ENCODE measurements at places on chromosomes 1 and 21.

DNA sequence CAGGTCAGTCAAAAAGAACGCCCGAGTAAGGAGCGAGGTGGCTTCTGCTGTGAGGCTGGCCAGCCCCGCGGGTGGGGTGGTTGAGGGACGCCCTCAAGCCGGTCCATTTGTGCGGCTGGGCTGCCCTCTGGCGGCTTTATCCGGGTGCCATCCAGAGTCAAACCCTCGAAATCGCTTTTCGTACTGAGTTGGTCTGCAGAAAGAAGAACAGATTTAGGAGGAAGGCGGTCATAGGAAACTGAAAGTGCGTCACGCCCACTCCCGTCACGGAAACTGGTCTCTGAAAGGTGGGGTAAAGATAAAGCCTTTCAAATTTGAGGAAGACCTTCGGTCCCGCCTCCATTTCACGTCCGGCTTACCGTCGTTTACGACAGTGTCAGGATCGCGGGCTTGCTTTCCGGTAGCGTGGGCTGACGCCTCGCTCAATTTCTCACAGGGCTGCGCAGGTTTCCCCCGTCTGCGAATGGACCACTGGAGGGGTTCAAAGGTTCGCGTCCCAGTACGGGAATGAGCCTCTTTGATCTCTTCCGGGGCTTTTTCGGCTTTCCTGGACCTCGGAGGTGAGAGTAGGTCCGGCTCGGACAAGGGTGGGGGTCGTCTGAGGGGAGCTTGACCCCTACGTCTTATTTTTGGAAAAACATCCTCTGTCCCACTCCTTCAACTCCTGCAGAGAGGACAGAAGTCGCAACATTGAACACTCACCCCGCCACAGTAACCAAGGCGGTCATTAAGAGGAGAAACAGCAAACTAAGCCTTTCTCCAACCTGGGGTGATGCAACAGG, at the start of gene HAX1:
HAX1 (plus strand) TSS at position 413 of the 782 bp plus-strand sequence; CDS start at position 508, 95 bp downstream.
- DNase-seq = peak; percentile 97

- no peak for DNase-seq
Observed at GRCh38 chr1:160340866-160341265, 2.2 kb downstream of the COPA start.

GRCh38 chr1:205344066-205344928, 12.4 kb downstream of the KLHDC8A start:
- DNase-seq = peak; percentile 53

- no peak for DNase-seq
Observed at GRCh38 chr1:109863667-109864046, 47.0 kb upstream of the CSF1 start.

DNA sequence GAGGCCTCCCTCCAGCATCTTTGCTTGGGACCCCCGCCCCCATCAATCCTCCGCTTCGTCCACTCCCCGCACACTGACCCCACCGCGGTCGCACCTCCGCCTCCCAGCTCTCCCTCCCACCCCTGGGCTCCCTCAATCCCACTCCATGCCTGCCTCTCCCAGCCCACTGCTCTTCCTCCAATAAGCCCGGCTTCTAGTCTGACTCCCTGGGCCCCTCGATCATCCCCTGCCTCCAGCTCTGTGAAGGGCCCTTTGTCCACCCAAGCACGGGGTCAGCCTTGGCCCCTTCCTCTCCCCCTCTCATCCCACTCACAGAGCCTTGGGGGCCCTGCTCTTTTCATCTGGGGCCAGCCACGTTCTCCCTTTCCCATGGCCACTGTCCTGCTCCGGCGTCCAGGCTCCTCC, 1.5 kb upstream of the TMEM200B start:
- DNase-seq = no peak

DNA sequence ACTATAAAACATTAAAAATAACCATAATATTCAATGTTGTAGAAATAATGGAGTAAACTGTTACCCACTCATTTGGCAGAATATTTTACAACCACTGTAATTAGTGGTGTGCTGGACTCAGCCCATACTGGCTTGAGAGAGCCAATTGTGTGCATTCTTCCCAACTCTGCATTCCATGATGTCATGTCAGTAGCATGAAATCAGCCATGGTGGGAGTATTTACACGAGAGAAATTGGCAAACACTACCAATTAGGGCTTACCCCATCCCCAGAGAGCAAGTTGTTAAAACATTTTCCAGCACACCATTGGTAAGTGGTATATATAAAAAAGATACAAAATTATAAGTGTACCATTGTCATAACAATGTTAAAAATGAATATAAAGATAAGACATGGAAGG, 19.1 kb upstream of the QSOX1 start:
- no peak for DNase-seq

- no peak for DNase-seq
Observed at GRCh38 chr1:170313306-170313705, 167.5 kb downstream of the NTMT2 start.

DNA sequence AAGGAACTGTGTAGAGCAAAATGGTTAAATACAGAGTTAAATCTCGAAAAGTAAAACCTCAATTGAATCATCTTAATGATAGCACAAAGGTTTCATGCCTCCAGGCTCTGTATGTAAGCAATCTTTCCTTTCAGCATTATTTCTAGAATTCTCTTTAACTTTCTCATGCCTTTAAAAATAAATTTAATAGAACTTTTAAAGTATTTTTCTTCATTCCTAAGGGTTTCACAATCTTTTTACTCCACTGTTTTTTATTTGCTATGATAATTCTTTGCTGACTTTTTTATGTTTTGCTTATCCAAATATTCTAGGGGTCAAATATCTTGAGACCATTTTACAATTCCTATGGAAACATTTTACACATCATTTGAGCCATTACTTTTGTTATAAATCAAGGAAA, 288.0 kb downstream of the BACH1 start:
- DNase-seq = no peak

DNA sequence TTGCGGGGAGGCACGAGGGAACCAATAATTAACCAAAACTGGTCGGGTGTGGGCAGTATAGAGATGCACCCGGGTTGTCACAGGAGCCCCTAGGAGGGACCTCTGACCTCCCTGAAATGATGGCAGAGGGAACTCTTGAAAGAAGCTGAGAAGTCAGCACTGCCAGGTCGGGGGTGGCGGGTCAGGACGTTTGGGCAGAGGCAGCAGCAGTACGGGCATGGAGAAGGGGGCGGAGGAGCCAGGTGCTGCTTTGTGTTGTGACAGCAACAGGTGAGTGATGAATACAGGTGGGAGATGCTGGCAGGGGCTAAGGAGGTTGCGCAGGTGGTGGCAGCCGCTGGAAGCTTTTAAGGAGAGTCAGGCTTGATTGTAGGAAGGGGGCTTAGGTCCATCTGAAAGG, 11.7 kb downstream of the TNFRSF1B start:
- no peak for DNase-seq

DNA sequence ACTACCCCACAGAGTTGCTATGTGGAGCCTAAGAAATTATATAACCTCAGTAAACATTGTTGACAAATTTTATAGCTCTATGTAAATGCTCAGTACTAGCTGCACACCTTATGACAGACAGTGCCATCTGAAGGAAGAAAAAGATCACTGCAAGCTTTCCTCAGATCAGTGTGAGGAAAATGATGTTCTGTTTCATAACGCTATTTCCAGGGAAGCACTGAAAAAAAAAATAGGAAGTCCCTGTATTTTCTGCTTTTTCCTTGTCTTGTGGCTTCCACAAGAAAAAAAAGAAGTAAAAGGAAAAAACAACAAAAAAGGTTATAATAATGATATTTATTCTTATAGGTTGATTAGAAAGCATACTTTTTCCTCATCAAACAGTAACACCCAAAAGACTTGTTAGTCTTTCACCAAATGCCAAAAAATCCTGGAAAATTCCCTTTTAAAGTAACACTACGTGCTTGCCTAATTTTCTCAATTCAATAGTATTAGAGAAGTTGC, 23.2 kb downstream of the LYST start:
- no peak for DNase-seq

DNA sequence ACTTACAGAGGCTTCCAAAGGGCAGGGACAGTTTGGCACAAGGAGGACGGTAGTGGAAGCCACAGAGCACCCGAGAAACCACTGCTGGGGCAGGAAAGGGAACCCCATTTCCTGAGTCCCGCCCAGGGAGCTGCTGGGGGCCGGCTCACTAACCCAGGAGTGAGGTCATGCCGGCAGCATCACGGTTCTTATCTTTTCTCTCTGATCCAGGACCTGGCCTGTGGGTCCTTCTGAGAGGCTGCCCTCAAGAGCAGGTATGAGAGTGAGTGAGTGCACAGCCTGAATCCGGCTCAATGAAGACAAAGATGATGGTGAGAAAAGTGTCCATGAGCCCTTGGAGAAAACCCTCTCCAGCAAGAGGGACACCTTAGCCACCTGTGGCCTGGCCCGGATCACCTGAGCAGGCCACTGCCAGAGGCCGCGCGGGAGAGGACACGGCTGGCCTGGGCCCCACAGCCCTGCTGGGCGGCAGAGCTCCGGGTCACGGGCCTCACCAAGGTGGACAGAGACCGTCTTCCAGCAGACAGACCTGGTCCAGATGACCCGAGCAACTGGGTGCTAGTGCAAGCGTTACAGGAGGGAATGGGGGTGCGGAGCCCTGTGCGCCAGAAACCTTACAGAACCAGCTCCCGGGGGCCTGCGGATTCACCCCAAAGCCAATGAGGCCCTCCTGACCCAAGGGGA, 94.9 kb downstream of the RIPK4 start:
- no peak for DNase-seq

GRCh38 chr1:171799166-171799565, 17.7 kb downstream of the METTL13 start:
- no peak for DNase-seq

- DNase-seq = peak; percentile 5
Observed at GRCh38 chr1:110672753-110673108, 2.0 kb downstream of the KCNA3 start.

DNA sequence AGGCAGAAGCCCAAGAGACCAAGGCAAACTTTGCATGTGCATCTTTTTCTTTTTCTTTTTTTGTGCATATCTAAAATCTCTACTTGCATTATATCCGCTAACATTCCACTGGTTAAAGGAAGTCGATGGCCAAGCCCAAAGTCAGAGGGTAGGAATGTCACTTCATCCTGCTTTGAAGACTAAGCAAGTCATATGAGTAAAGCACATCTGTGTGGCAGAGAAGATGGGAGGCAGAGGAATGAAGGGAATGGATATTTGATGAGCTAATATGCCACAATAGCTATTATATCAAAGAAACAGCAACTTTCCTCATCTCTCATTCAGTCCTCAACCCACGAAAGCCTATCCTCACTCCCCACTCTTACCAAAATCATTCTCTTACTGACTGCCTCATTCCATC, 59.3 kb downstream of the RNF220 start:
- no peak for DNase-seq

DNA sequence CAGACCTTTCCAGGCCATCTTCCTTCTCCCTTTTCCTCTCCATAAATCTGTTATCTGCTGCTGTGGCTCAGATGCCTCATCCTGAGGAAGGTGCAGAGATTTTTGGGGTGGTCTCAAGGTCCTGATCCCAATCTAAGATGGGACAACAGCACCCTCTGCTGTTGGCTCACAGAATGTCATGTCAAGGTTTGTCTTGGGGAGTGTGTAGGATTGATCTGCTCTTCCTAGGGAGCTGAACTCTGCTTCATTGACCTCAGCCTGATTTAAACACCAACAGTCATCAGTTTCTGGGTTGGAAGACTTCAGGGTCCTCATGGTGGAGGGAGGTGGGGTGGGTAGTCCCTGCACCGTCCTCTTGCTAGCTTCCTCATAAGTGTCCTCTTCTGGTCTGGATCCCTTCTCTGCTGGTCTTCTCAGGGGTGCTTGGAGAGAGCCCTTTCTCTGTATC, 62.8 kb upstream of the LAX1 start:
- peak; percentile 73 for DNase-seq

- no peak for DNase-seq
Observed at GRCh38 chr21:31136891-31137290, 98.6 kb upstream of the KRTAP19-8 start.

GRCh38 chr21:25307489-25307888, 299.8 kb downstream of the MRPL39 start:
- DNase-seq = no peak

DNA sequence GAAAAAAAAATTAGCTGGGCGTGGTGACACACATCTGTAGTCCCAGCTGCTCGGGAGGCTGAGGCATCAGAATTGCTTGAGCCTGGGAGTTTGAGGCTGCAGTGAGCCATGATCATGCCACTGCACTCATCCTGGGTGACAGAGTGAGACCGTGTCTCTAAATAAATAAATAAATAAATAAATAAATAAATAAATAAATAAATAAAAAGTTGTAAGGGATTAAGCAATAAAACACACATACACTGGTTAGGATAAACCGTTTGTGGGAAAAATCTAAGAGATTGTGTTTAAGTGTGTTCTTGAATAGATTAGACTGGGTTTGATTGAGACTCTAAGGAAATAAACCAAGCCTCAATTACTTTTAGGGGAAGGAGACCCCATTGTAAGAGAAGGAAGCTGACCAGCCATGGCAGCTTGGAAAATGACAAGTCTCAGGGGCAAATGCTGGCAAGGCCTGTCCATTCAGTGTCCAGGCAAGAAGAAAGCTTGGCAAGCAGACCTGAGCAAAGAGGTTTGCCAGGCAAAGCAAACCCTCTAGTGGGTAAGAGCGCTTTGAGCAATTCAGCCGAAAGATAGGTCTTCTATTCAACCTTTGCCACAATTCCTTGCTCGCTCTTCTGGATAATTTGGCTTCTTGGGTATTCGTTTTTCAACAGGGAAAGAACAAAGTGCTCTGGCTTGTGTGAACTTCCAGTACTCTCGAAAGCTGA, 106.9 kb upstream of the SERBP1 start:
- no peak for DNase-seq

GRCh38 chr21:42579456-42580075, 65.9 kb downstream of the SLC37A1 start:
- no peak for DNase-seq

DNA sequence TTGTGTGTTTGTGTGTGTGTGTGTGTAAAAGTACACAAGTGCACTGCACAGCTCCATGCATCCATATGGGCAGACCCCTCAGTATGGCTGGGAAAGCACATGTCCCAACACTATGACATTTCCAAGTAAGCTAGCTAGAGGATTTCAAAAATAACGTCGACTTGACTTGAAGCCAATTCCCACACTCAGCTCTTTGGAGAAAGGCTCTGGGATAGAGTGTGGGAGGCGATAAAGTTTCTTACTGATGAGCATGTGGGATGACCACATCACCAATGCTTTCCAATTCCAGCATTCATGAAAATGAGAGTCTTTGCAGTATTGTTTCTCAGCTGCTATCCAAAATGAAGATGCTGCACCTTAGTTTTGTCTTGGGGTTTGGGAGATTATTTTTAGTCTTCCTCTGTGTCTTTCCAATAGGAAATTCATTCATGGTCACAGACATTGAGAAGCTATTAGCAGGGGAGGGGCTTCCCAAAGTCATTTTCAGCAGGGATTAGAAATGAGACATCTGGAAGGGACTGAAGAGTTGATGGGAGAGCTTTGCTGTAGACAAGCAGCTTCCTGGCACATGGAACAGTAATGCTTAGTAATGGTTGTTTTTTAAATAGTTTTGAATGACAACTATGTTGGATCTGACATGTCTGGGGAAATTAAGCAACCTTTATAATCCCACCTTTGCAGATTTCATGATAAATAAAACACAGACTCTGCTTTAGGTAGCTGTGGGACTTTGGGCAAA, 143.5 kb downstream of the ASTN1 start:
- DNase-seq = no peak
